ENCODE measurements at places on chromosomes 7 and 10. TPM values are rescaled to one million over a fixed set of nuclear protein-coding genes. Genes with fewer than 3 reads are reported as not detected.

GRCh38 chr7:76409537-76409936 is at the start of gene SSC4D:
SSC4D (minus strand) TSS chr7:76409697; CDS start chr7:76404439, 5,258 bp downstream.
- H3K27me3 ChIP-seq, result no peaks in the 10 kb centered on the region
- no peak for DNase-seq
- peaks cover 3% of the 10 kb centered on the region for H3K4me1 ChIP-seq
- no peaks in the 10 kb centered on the region for H3K36me3 ChIP-seq
- no peak within 1 kb of the TSS for H3K4me3 ChIP-seq
- H3K27ac ChIP-seq, result no peak within 1 kb of the TSS

- H3K27ac ChIP-seq, result no peak overlapping the region
- peaks cover 44% of the 10 kb centered on the region for H3K27me3 ChIP-seq
- H3K4me3 ChIP-seq, result no peak overlapping the region
- no peaks in the 10 kb centered on the region for H3K36me3 ChIP-seq
- no peak for DNase-seq
Observed at GRCh38 chr10:128710798-128711183, 584.6 kb upstream of the MKI67 start.

- H3K27ac ChIP-seq, result no peak overlapping the region
- H3K4me3 ChIP-seq, result no peak overlapping the region
- H3K4me1 ChIP-seq, result peaks cover 15% of the 10 kb centered on the region
- peaks cover 7% of the 10 kb centered on the region for H3K27me3 ChIP-seq
- DNase-seq, result no peak
Observed at GRCh38 chr7:156611014-156612010, 29.3 kb upstream of the RNF32 start.

DNA sequence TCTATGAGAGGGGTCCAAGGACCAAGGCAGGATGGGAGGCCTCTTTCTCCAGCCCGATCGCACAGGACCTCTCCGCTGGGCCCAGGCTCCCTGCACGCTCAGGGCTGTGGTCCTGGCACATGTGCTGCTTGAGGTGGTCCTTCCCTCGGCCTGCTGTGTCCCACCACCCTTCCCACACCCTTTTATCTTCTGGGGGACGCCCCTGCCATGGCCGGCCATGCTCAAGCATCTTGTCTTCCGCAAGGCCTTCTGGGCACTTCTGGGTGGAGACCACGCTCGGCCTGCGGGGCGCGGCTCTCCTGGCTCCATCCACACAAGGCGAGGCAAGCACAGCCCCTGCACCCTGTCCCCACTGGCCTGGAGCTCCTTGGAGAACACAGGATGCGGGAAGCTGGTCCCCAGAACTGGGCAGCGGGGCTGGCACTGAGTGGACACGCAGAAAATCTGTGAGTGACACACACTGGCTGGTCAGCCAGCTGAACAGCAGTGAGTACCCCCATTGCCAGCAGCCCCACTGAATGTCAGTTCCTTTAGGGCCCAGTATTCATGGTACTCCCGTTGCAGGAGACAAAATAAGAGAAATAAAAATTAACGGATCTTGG is 115.9 kb downstream of the TCERG1L start:
- H3K4me1 ChIP-seq, result no peaks in the 10 kb centered on the region
- peak; percentile 61 for DNase-seq
- H3K36me3 ChIP-seq, result no peaks in the 10 kb centered on the region
- H3K27ac ChIP-seq, result no peak overlapping the region
- H3K27me3 ChIP-seq, result no peaks in the 10 kb centered on the region
- no peak overlapping the region for H3K4me3 ChIP-seq

- no peaks in the 10 kb centered on the region for H3K27me3 ChIP-seq
- no peak overlapping the region for H3K4me3 ChIP-seq
- no peaks in the 10 kb centered on the region for H3K4me1 ChIP-seq
- H3K36me3 ChIP-seq, result no peaks in the 10 kb centered on the region
- no peak overlapping the region for H3K27ac ChIP-seq
Observed at GRCh38 chr10:106999118-106999707, 165.3 kb downstream of the SORCS1 start.

DNA sequence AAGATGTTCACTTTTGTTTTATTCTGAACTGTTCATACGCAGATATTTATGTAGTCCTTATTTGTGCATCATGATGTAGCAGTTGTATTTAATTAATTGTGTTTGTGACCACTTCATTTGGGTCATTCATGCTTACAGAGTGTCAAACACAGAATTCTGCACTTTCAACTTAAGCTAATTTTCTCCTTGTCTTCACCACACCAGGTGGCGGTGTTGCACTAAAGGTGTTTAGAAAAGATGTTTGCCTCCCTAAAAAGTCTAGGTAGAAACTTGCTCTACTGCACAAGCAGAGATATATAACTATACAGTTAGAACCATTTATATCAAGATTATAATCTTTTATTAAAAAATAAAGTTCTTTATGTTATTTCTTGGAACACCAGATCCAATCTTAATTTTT is 1.3 kb upstream of the TAS2R38 start:
- H3K36me3 ChIP-seq, result no peaks in the 10 kb centered on the region
- no peak overlapping the region for H3K27ac ChIP-seq
- H3K4me1 ChIP-seq, result no peaks in the 10 kb centered on the region
- DNase-seq, result no peak
- no peaks in the 10 kb centered on the region for H3K27me3 ChIP-seq

- no peaks in the 10 kb centered on the region for H3K27me3 ChIP-seq
- no peak for DNase-seq
- no peak overlapping the region for H3K4me3 ChIP-seq
- H3K27ac ChIP-seq, result no peak overlapping the region
- no peaks in the 10 kb centered on the region for H3K4me1 ChIP-seq
- no peaks in the 10 kb centered on the region for H3K36me3 ChIP-seq
Observed at GRCh38 chr7:118304100-118304499, 79.6 kb downstream of the ANKRD7 start.

DNA sequence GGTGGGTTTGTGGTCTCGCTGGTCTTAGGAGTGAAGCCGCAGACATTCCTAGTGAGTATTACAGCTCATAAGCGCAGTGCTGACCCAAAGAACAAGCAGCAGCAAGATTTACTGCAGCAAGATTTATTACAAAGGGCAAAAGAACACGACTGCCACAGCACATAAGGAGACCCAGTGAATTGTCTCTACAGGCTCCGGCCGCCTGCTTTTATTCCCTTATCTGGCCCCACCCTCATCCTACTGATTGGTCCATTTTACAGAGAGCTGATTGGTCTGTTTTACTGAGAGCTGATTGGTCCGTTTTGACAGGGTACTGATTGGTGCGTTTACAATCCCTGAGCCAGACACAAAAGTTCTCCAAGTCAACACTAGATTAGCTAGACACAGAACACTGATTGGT is 82.1 kb downstream of the VIPR2 start:
- no peak overlapping the region for H3K27ac ChIP-seq
- peaks cover 9% of the 10 kb centered on the region for H3K27me3 ChIP-seq
- no peak for DNase-seq
- peaks cover 2% of the 10 kb centered on the region for H3K4me1 ChIP-seq

- peaks cover 14% of the 10 kb centered on the region for H3K27me3 ChIP-seq
- no peak for DNase-seq
Observed at GRCh38 chr7:148901178-148901577, 17.1 kb upstream of the EZH2 start.

GRCh38 chr7:106462914-106463482 is 178.2 kb upstream of the NAMPT start:
- no peaks in the 10 kb centered on the region for H3K4me1 ChIP-seq
- no peak for DNase-seq
- H3K27ac ChIP-seq, result no peak overlapping the region
- no peak overlapping the region for H3K4me3 ChIP-seq
- H3K36me3 ChIP-seq, result no peaks in the 10 kb centered on the region

DNA sequence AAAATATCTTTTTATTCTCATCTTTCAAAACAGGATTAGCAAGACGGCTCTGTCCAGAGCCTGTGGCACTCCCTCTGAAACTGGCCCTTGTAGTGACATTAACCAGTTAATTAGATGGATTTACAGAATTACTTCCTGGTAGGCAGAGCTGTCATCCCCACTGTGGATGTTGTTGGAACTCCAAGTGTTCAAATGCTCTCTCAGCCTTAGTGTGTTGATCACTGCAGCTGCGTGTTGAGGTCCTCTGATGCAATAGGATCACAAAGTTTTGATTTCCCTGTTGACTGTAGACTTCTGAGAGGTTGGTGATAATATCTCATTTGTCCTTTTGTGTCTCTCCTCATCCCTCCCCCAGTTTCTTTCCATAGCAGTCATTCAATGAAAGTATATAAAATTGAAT is 117.3 kb upstream of the CDK6 start:
- DNase-seq, result no peak
- no peaks in the 10 kb centered on the region for H3K36me3 ChIP-seq
- no peaks in the 10 kb centered on the region for H3K4me1 ChIP-seq
- no peak overlapping the region for H3K4me3 ChIP-seq
- H3K27ac ChIP-seq, result no peak overlapping the region
- no peaks in the 10 kb centered on the region for H3K27me3 ChIP-seq

DNA sequence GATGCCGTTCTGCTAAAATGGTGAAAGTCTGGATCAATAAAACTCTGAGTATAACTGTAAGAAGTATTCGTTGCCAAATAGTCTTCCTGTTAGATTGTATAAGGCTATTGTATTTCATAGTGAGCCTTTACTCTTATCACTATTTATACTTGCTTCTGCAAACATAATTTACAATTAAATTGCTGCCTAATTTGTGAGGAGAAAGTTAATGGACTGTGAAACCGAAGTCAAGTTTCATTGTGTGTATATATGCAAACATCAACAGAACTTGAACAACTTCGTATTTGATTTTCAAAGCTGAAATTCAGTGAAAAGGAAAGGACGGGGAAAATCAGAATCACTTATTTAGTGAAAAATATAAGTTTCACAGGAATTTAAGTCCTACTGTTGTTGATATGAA is 135.9 kb upstream of the CCDC6 start:
- DNase-seq, result no peak
- H3K27ac ChIP-seq, result no peak overlapping the region
- H3K4me3 ChIP-seq, result no peak overlapping the region
- no peaks in the 10 kb centered on the region for H3K36me3 ChIP-seq
- no peaks in the 10 kb centered on the region for H3K27me3 ChIP-seq
- peaks cover 14% of the 10 kb centered on the region for H3K4me1 ChIP-seq

GRCh38 chr7:124113045-124113444 is 80.2 kb upstream of the TMEM229A start:
- no peak overlapping the region for H3K27ac ChIP-seq
- H3K27me3 ChIP-seq, result no peaks in the 10 kb centered on the region
- no peak overlapping the region for H3K4me3 ChIP-seq
- H3K36me3 ChIP-seq, result no peaks in the 10 kb centered on the region
- no peak for DNase-seq

DNA sequence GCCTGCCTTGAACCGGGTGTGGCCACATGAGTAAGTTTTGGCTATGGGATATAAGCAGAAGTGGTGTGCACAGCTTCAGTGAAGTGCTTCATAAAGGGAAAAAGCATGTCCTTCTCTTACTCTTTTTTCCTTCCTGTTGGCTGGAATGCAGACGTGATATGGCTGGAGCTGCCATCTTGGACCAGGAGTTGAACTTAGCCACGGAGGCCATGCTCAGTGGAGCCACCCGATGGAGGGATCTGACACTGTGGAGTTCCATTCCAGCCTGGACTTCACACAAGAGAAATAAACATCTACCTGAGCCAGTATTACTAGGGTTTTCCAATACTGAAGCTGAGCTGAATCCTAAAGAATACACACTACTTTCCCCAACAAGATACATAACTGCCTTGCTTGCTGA is 52.3 kb downstream of the CCDC3 start:
- DNase-seq, result no peak
- no peaks in the 10 kb centered on the region for H3K4me1 ChIP-seq
- H3K27ac ChIP-seq, result no peak overlapping the region
- H3K27me3 ChIP-seq, result no peaks in the 10 kb centered on the region

DNA sequence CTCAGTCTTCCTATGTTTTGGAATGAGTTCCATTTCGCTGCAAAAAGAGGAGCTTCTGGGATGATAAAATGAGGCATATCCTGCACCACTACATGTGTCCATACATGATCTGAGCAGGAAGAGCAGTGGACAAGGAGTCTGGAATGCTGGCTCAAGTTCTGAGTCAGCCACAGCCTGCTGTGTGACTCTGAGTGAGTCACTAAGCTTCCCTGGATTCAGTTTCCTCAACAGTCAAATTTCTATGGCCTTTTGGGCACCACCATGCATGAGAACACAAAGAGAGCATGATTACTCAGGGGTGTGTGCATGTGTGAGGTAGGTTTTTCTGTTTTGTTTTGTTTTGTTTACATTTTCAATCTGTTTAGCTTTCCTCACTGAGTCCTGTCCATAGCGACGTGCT is 254.6 kb downstream of the ANKRD30A start:
- H3K4me3 ChIP-seq, result no peak overlapping the region
- H3K4me1 ChIP-seq, result no peaks in the 10 kb centered on the region
- H3K27me3 ChIP-seq, result no peaks in the 10 kb centered on the region
- H3K36me3 ChIP-seq, result no peaks in the 10 kb centered on the region

- no peak overlapping the region for H3K4me3 ChIP-seq
- no peaks in the 10 kb centered on the region for H3K4me1 ChIP-seq
- no peak for DNase-seq
- H3K27ac ChIP-seq, result peak overlapping the region; percentile 34
Observed at GRCh38 chr7:30116771-30117170, 18.0 kb upstream of the MTURN start.

DNA sequence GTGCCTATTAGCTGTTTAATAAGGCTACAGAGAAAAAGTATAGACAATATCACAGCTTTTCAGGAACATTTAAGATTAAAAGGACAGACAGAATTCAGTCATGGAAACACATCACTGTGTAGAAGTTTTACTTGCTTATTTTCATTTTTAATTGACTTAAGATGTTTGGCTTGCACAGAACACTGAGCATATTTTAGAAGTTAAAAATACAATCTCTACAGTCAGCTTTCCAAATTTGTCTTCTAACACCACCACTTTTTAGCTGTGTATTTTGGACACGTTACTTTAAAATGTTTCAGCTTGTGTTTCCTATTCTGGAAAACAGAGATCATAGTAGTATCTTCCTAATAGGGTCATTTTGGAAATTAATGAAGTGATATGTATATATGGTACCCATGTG is 11.8 kb downstream of the CFAP69 start:
- H3K4me1 ChIP-seq, result no peaks in the 10 kb centered on the region
- H3K4me3 ChIP-seq, result no peak overlapping the region
- no peak for DNase-seq
- no peaks in the 10 kb centered on the region for H3K27me3 ChIP-seq

DNA sequence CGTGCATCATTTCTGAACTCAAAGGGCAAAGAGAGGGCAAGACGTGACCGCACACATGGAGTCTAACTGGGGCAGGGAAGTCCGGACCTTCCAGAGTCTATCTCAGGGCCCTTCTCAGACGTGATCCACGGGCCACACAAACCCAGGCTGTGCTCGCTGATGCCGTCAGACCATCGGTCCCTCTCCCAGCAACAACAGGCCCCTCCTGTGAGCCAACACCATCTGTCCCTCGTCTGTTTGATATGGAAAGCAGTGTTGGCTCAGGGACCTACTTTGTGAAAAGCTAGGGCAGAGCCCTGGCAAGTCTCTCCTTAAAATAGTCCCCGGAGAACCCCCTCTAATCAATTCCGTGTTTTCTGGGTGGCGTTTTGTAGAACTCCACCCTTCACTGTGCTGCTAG is 208.8 kb downstream of the TCERG1L start:
- H3K27ac ChIP-seq, result no peak overlapping the region
- peaks cover 18% of the 10 kb centered on the region for H3K4me1 ChIP-seq
- H3K4me3 ChIP-seq, result no peak overlapping the region
- no peak for DNase-seq
- H3K27me3 ChIP-seq, result no peaks in the 10 kb centered on the region

CUBN gene
- 6.0 TPM for total RNA-seq

ADAM12 gene
- 0.51 TPM for total RNA-seq

FAM25G gene
- total RNA-seq, result not detected

LRIT1 gene
- total RNA-seq, result not detected

GPR26 gene
- not detected for total RNA-seq

TMEM178B gene
- 1.7 TPM for total RNA-seq

SEC61G gene
- 52.8 TPM for total RNA-seq
